ENCODE measurements at places on chromosomes 11 and 22. TPM values are rescaled to one million over a fixed set of nuclear protein-coding genes. Genes with fewer than 3 reads are reported as not detected.

The APOC3 gene
- 1.7 TPM for total RNA-seq

The TNNI2 gene
- total RNA-seq: not detected

- no peak for DNase-seq
Measured at GRCh38 chr11:96052921-96053651, 129.2 kb upstream of the MTMR2 start.

DNA sequence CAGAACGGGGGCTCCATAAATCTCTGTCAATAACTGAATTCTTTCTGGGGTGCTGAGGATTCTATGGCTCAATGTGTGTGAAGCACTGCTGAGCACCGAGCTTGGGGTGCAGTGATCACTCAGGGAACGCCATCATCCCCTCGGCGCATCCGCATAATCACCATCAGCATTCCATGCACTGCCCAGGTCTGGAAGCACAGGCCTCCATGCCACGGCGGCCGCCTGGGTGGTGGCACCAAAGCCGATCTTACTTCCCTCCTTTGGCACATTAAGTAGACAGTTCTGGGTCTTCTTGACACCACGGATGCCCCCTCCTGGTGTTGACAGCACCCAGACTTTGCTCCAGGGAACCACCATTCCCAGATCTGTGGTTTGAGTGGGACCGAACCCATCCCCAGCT, 15.6 kb downstream of the LTO1 start:
- DNase-seq: no peak

The ALDH3B2 gene
- total RNA-seq: not detected

DNA sequence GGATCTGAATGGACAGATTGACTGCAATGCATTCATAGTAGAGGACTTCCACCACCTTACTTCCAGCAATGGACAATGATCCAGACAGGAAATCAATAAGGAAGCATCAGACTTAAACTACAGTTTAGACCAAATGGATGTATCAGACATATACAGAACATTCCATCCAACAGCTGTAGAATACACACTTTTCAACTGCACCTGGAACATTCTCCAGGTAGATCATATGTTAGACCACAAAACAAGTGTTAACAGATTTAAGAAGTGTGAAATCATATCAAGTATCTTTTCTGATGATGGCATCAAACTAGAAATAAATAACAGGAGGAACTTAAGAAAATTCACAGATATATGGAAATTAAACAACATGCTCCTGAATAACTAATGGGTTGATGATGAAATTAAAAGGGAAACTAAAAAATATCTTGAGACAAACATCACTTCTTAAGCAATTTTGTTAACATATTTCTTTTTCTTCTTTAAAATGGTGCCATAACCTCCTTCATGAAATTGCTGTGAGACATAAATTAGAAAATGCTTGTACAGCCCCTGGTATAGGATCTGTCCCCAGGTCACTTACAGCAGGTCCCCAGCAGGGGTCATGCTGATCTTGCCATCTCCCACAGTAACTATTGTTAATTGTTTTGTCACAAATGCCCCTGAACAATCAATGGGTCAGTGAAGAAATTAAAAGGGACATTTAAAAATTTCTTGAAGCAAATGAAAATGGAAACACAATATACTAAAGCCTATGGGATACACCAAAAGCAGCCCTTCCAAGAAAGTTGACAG, 100.0 kb upstream of the OR4B1 start:
- DNase-seq: peak; percentile 28

GRCh38 chr11:70462818-70463477, 64.6 kb downstream of the CTTN start:
- peak; percentile 22 for DNase-seq

The CBL gene
- total RNA-seq: 21.9 TPM

DNA sequence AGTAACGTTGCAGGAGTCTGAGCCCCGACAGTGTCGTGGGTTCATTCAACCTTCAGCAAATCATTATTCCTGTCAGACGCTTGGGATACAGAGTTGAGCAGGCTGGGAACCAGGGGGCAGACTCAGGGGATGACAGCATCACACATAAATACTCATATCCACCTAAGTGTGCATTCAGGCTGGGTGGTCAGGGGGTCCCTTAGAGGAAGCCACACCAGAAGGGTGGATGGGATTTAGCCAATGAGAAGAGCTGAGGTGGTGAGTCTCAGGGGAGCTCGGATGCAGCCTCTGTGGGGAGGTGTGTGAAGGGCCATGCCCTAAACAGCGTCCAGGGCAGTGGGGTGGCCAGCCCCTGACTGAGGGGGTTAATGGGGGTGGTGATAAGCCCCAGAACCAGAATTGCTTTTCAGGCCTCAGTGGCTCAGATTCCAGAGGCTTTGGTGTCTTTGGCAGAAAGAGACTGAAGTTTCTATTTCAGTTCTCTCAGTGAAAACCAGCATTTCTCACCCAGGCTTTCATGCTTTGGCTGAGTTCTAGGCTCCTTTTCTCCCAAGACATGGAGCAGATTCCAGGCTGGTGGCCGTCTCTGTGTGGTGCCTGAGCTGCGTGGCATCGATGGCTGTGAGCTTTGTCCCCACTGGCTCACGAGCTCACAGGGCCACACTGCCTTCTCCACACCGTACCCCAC, 83.9 kb upstream of the CLDN5 start:
- DNase-seq: no peak

The OR10V1 gene
- total RNA-seq: not detected

Measured in K562 (cell line).